Neuronal stem cell (in vitro differentiated cells): ENCODE measurements at places on chromosomes 2 and 18.

GRCh38 chr2:152406119-152406835, 71.3 kb downstream of the FMNL2 start:
- DNase-seq, result no peak

- DNase-seq, result no peak
These were observed 78.0 kb downstream of the DTNB start for GRCh38 chr2:25595393-25595792.

GRCh38 chr2:74416778-74417177, 4.6 kb downstream of the C2orf81 start:
- DNase-seq, result no peak

DNA sequence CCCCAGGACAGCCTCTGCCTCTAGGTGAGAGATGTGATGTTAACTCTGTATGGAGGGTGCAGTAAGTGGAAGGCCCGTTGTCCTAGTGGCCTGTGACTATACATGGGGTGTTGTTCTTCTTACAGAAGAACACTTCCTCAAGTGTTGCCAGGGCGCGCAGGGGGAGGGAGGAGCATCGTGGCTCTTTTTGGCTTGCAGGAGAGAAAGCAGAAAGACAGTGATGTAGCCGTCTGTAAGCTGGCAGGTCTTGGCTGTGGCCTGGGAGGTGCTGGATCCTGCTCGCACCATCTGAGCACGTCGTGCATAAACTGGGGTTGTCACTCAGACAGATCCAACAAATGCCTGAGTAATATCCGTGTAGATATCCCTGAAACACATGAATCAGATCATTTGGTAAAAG, 44.3 kb downstream of the ZNF236 start:
- DNase-seq, result no peak

- DNase-seq, result no peak
These were observed 620.1 kb upstream of the GCFC2 start for GRCh38 chr2:76330865-76331264.

GRCh38 chr18:56267334-56267733, 371.1 kb downstream of the TXNL1 start:
- no peak for DNase-seq

GRCh38 chr2:68031542-68032160, 31.2 kb downstream of the C1D start:
- DNase-seq, result peak; percentile 50

- DNase-seq, result no peak
These were observed 73.7 kb downstream of the LRATD1 start for GRCh38 chr2:14706201-14706600.

GRCh38 chr2:240326246-240326645, 109.2 kb upstream of the GPC1 start:
- peak; percentile 54 for DNase-seq

GRCh38 chr2:218289639-218290315, 2.5 kb downstream of the TMBIM1 start:
- DNase-seq, result no peak
